Articular chondrocyte of knee joint (primary cell): ENCODE measurements at places on chromosomes 4 and X. TPM values are rescaled to one million over a fixed set of nuclear protein-coding genes. Genes with fewer than 3 reads are reported as not detected.

S100P gene
- 0.13 TPM in 1 of 2 replicates, not detected in the other for total RNA-seq

GNRHR gene
- total RNA-seq: not detected in 2 replicates

DCLK2 gene
- 11.8 and 11.9 TPM in 2 replicates for total RNA-seq

TEX13C gene
- not detected in 2 replicates for total RNA-seq

TKTL2 gene
- total RNA-seq: under 0.01 TPM in 1 of 2 replicates, not detected in the other

JAKMIP1 gene
- total RNA-seq: not detected in 2 replicates

KCND1 gene
- 0.39 and 0.43 TPM in 2 replicates for total RNA-seq

SSX1 gene
- not detected in 2 replicates for total RNA-seq

POU3F4 gene
- total RNA-seq: not detected in 2 replicates

GYPB gene
- not detected in 2 replicates for total RNA-seq

TLL1 gene
- total RNA-seq: 3.8 and 9.7 TPM in 2 replicates

VSIG4 gene
- not detected in 2 replicates for total RNA-seq

OTC gene
- total RNA-seq: not detected in 2 replicates

CXCL3 gene
- total RNA-seq: 0.39 and 0.43 TPM in 2 replicates

DLG3 gene
- total RNA-seq: 6.0 and 11.6 TPM in 2 replicates

IQCM gene
- total RNA-seq: 0.11 and 0.26 TPM in 2 replicates

GPR78 gene
- 0.78 and 1.4 TPM in 2 replicates for total RNA-seq

ARHGAP10 gene
- total RNA-seq: 41.7 and 43.1 TPM in 2 replicates

SSX4 gene
- total RNA-seq: not detected in 2 replicates

ETNPPL gene
- 0.11 TPM in 1 of 2 replicates, not detected in the other for total RNA-seq

EPGN gene
- 0.13 and 3.4 TPM in 2 replicates for total RNA-seq

RTL5 gene
- total RNA-seq: 0.91 and 1.1 TPM in 2 replicates

ARHGEF38 gene
- total RNA-seq: not detected in 2 replicates

SCD5 gene
- 5.1 and 12.4 TPM in 2 replicates for total RNA-seq

MAP7D2 gene
- total RNA-seq: 0.13 and 0.65 TPM in 2 replicates

NAP1L3 gene
- total RNA-seq: 19.6 and 21.8 TPM in 2 replicates
